ENCODE measurements at places on chromosomes 3 and 15.

DNA sequence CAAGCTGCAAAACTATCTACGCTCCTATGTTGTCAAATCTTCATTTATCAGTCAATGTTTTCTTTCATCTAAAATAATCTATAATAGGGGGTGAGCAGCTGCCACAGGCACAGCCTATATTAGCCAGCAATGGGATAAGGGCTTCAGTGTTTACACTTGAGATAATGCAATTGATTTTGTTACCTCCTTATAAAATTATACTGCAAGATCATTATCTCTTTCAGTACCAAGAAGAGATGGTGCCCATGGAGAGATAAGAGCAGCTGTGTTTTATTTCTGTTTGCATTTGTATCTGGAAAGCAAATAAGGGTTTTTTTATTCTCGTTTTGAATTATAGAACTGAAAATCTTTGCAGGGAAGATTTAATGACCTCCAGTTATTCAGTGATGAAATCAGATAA, 68.9 kb downstream of the PLD1 start:
- no peak for DNase-seq

- DNase-seq = no peak
Measured at GRCh38 chr3:112314649-112315048, 18.3 kb upstream of the CD200 start.

GRCh38 chr15:25670025-25670554, 193.0 kb downstream of the ATP10A start:
- DNase-seq = peak; percentile 42

DNA sequence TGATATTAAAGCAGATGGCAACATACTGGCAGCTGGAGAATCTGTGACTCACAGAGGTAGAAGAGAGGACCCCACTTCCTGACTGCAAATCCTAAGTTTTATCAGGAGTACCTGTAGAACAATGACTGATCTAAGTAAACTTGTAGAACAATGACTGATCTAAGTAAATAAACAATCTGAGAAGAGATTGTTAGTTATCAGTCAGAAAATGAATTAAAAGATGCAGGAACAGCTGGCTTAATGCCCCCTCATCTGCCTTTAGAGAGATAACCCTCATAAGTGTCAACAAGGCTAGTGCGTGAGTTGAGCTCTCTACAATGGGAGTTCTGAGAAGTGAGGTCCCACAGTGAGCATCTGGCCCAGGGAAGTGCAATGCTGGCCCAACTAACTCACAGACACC, 14.6 kb downstream of the ACAD11 start:
- no peak for DNase-seq

DNA sequence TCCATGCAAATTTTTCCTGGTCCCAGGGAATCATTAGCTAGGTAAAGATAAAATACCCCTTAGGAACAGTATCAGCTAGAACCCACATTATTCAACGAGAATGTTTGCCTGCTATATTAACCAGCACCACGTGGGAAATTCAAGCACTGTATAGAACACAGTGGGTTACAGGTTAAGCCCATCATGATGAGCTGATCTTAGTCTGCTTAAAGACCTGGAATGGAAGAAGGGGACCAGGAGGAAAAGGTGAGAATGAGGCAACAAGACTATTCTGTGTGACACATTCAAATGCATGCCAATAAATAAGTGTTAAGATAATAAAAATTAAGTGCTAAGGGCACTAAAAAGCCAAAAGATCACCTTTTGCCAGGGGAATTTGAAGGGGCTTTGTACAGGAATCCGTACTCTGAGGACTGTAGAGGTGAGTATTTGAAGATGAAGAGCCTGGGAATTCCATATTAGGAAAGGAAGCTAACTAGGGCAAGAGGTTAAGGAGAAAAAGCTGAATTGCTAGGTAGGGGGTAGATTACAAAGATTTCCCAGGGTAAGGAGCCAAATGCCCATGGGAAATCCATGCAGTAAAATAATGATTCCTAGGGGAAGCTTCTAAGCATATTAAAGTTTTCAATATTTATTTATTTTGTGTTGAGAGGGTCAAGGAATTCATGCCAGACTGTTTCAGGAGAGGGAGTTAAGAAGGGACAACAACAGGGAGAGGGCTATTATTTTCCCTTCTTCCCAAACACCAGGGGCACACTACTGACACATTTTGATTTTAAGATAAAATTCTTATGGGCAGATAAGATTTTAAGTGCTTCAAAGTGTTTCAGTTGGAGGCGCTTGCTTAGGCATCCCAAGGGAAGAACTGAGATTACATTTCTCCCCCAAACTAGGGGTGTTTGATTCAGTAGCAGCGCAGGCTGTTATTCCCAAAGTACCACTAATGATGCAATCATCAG, 2.3 kb upstream of the MED12L start:
- no peak for DNase-seq

DNA sequence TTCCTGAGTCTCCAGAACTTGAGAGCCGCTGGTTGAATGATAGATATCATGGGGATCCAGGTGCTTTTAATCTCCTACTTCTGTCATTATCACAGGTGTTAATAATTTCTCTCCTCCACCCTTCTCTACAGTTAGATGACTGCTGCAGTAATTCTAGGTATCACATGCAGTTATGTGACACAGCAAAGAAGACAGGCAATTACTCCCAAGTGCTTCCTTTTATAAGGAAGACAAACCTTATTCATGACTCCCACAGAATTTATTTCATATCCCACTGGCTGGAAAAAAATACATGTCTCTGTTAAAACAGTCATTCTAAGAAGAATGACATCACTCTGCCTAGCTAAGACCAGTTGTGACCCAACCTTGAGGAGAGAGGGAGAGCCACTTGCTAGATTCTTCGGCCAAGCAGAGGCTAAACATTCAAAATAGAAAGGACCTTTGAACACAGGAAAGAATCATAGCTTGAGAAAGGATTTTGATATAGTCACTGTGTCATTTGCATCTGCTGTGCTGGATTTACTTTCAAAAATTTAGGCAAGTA, 500.6 kb downstream of the SI start:
- DNase-seq = no peak

DNA sequence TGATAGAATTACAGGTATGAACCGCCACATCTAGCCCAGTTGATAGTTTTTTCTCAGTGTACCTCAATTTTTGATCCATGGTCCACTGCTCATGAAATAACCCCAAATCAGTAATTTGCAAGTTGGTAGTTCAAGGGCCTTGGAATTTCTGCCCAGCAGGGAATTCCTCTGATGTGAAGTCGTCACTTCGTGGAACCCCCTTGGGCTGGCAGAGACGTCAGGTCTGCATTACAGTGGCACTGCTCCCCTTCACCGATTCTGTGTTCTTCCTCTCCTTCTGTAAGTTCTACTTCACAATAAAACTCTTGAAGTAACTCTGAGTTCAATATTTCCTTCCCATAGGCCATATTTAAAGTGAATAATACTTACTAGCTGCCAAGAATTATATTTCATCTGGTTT, 881.0 kb downstream of the OTOL1 start:
- DNase-seq = no peak

DNA sequence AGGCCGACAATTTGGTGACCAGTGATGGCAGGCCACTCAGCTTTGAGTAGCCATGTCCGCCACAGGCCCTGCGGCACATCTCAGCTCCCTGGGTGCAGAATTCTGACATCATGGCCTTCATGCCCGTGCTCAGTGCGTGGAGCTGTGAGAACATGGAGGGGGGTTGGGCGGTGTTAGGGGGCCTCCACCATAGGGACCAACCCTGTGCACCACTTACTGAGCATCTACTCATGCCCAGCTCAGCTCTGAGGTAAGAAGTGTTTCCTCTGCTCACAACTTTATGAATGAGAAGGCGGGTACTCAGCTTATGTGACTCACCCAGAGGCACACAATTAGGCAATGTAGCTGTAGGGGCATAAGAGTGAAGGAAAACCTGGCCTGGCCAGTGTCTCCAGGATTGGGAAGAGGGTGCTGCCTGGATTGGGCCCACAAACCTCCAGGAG, 10.5 kb downstream of the ACOX2 start:
- DNase-seq = peak; percentile 70

- no peak for DNase-seq
Measured at GRCh38 chr3:27729748-27730611, 7.9 kb upstream of the EOMES start.

DNA sequence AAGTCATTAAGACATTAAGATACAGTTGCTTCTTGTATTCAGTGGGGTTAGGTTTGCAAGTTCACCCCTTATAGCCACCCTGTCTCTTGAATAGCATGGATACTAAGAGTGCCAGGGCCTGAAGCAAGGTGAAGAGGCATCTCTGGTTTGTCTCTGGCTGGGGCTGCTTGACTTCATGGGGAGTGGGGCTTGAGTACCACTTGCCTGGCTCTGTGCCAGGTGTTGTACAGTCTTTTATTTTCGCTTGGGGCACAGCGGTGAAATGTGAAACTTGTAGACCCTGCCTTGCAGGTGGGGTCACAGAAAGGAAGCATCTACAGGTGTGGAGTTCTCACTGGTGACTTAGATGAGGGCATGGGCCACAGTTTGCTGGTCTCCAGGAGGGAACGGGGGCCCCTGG, 152.1 kb downstream of the PDE8A start:
- no peak for DNase-seq

DNA sequence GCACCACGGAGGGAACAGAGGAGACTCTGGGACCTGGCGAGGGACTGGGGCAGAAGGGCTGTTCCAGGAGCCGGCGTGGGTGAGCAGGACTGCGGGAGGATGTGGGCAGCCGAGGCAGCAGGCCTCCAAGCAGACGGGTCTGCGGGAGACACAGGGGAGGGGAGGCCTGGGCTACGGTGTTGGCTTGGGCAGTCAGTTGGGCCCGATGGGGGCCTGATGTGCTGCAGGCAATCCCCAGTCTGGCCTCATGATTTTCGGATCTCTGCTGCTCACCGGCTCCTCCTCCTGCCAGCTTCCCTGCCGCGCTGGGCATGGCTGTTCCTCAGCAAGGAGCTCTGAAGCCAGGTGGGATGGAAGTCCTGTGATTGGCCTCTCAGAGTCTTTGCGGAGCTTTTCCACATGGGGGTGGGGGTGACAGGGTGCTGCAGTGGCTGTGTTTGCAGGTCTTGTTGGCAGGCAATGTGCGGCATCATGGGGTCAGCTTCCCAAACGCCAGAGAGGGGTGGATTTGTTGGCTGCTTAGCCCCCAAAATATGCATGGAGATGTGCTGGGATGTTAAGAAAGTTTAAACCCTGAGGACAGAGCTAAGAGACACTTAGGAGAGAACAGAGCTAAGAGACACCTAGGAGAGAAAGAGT, 19.3 kb downstream of the MINAR1 start:
- DNase-seq = no peak

DNA sequence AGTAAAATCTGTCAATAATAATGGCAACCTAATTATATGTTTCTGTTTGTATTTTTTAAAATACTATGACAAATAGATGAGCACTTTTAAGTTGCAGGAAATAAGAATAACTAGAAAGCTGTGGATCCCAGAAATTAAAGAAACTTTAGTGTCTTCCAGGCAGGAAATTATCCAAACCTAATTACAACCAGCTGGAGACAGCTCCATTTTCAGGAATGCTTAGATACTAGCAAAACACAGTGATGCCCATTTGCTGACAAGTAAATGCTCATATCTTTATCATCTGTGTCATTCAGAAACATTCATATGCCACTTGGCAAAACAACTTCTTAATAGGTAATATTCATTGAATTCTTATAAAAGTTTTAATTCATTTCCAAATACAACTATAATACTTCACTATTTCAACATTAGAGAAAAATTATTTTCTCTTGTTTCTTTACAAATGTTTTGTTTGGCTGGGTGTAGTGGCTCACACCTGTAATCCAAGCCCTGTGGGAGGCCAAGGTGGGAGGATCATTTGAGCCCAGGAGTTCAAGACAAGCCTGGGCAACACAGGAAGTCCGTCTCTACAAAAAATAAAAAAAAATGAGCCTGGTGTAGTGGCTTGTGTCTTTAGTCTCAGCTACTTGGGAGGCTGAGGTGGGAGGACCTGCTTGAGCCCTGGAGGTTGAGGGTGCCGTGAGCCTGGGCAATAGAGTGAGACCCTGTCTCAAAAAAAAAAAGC, 169.1 kb upstream of the TSPAN3 start:
- no peak for DNase-seq

DNA sequence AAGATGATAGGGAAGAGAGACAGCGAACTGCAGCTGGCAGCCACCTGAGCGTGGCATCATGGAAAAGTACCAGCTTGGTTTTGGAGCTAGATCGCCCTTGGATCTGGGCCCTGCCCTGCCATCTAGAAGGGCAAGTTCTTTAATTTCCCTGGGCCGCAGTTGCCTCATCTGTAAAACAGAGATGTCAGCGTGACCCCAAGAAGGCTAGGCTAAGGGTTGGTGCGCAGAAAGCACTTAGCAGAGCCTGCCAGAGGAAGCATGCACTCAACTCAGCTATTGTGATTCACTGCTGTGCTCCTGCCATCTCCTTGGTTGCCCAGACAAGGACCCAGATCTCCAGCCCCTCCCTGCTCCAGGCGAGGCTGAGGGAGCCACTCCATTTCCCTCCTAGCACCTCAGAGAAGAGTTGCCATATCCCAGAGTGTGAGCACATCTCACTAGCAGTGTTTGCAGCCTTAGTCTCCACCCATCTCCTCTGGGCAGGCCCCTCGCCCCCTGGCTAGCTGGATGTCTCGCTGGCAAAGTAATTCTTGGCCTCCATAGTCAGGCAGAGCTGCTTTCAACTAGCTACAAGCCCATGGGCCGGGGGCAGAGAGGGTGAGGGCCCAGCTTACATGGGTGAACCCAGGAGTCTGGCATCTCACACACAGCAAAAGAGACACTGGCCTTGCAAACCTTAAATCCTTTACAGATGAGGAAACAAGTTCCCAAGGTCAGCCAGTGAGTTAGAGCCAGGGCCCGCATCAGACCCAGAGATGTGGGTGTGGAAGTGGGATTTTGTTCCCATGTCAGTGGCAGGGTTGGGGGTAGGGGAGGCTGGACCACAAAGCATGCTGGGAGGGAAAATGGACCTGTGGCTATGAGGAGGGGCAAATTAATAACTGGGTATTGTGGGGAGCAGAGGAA, 280.7 kb upstream of the TLE3 start:
- DNase-seq = no peak

DNA sequence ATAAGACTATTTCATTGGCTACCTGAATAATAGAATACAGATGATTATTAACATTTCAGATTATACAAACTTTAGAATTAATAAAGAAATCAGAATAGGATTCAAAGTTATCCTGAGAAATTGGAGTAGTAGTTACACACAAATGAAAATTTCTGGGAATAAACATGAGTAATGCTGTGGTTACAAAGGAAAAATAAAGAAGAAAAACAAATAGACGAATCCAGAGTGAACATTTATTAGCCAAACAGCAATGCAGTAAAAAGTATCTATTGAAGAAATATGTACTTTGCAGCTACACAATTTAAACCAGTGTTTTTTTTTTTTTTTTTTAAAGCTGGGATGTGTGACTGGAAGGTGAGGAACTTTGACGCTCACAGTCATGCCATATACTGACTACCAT, 1159.2 kb downstream of the TUSC7 start:
- no peak for DNase-seq

DNA sequence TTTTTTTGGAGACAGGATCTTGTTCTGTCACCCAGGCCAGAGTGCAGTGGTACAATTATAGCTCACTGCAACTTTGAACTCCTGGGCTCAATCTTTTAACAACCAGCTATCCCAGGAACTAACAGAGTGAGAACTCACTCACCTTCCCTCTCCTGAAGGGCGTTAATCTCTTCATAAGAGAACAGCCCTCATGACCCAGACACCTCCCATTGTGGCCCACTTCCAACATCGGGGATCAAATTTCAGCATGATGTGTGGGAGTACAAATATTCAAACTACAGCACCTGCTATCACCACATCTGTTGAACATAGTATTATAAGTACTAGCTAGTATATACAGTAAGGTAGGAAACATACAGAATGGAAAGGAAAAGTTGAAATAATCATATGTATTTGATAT, 132.5 kb downstream of the DOCK3 start:
- DNase-seq = peak; percentile 66

All from retinal pigment epithelial cell (primary cell).